ENCODE measurements at places on chromosomes 11 and 22.
A peak's percentile ranks its signal among the peaks of the same experiment; 100 is the strongest.

DNA sequence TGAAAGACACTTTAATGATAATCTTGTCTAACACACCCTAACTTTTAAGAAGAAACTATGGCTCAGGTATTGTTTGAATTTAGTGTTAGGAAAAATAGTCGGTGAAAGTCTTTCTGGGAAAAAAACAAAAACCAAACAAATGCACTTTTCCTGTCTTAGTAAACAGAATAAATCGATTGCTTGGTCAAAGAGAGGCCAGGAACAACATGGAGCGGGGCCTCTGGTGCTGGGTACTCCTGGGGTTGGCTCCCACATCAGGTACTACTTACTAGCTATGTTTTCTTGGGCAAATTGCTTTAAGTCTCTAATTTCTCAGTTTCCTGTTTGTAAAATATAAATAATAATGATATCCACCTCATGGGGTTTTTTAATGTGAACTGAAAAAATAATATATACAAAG lies 46.8 kb downstream of the NAV2 start:
- no peak for DNase-seq

DNA sequence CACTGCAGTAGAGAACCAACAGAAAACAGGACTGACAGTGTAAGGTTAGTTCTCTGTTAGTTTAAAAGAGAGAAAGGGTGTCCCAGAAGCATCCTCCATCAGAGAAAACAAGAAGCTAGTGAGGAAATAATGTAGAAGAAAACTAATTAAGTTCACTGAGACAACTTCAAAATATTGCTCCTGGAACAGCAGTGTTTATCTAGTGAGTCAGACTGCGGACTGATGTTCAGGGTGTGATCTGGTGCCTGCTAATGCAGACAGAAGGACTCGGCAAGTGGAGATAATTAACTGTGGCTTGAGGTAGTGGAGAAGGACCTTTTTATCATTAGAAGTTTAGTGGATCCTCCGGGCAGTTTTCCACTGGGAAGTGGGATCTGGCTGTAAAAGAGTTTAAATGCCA lies 55.4 kb downstream of the CDON start:
- DNase-seq, result no peak

GRCh38 chr11:74707602-74708510 lies 23.4 kb downstream of the CHRDL2 start:
- no peak for DNase-seq

- no peak for DNase-seq
Measured at GRCh38 chr11:27119396-27119795, 78.8 kb downstream of the BBOX1 start.

DNA sequence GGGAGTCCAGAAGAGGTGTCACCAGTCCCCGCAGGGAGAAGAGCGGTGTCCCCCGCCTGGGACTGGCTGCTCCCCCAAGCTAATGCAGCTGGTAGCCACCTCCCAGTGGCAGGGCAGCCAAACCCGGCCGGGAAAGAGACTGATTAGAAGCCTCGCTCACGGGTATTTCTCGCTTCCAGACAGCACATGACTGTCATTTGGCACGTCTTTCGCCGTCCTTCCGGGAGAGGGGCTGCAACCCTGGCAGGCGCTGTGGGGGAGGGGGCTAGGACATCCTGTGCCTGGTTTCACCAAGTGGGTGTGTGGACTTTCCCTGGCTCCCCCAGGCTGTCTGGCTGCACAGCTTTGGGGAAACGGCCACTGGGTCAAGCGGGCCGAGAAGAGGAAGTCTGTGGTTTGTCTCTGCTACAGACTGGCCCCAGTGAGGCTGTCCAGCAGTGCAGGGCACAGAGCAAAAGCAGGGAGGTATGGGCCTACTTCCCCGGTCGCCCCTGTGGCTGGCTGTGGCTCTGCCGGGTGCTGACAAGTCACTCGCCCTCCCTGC lies 3.8 kb downstream of the CD81 start:
- DNase-seq, result no peak

DNA sequence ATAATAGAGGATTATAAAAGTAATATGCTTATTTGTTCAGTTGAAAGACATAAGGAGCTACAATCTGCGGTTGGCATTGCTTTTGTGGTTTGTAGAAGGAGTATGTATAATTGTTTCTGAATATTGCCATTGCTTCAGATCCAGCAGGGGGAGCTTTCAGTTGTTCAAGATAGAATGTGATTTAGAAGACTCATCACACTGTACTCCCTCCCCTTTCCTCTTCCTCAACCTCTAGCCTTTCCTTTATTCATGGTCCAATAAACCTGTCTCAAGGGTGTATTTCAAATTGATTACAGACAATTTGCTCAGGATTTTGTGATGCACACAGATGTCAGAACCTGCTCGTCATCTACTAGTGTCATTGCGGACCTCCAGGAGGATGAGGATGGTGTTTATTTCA lies 9.8 kb downstream of the PRMT3 start:
- no peak for DNase-seq

- peak; percentile 38 for DNase-seq
Measured at GRCh38 chr11:72228844-72229231, 4.3 kb downstream of the INPPL1 start.

GRCh38 chr11:47340980-47341775 lies 11.3 kb downstream of the MYBPC3 start:
- DNase-seq, result no peak

DNA sequence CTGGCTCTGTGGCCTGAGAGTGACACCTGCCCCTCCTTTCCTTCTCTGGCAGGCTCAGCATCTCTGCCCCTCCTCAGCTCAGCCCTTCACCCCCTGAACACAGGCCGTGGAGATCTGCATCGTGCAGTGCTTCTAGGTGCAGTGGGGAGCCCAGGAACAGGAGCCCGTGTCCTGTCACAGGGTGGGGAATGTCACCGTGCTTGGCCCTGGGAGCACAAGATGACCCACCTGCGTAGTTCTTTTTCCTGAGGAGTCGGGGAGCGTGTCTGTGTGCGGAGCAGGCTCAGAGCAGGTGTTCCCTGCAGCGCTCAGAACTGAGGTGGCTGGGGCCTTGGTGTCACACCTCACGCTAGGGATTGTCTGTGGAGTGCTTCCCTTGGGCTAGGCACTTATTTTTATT lies 10.6 kb downstream of the TBC1D22A start:
- no peak for DNase-seq

DNA sequence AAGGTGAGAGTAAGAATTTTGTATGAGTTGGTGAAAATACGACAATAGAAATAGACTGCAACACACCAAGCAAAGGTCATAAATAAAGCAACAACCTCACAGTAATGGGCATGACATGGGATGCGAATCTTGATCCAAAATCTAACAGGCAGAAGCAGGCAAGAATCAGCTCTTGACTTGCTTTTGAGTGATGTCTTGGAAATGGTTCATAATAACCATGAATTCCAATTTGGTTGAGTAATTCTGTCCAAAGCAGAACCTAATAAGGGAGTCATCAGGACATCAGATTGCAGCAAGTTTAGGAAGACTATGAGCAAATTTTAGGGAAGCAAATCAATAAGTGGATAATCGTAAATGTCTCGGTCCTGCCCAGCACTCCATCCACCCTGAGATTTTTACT lies 224.0 kb upstream of the ISX start:
- no peak for DNase-seq

- no peak for DNase-seq
Measured at GRCh38 chr11:33214187-33214586, 43.0 kb upstream of the HIPK3 start.

DNA sequence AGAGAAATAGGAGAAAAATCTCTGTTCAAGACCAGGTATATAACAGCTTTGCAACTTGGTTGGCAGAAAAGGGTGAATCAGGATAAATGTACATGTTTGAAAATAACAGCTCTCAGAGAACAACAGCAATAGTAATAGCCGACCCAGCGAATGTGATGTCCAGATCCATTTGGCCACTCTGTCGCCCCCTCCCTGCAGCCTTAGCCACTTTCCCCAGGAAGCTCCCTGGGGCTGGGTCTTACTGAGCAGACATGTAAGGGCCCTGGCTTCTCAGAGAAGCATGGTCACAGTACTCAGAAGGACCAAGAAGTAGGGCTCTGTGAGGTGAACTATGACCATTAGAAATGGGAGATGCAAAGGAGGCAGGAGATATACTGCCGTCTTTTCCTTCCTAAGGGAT lies 154.1 kb upstream of the SNX19 start:
- no peak for DNase-seq

DNA sequence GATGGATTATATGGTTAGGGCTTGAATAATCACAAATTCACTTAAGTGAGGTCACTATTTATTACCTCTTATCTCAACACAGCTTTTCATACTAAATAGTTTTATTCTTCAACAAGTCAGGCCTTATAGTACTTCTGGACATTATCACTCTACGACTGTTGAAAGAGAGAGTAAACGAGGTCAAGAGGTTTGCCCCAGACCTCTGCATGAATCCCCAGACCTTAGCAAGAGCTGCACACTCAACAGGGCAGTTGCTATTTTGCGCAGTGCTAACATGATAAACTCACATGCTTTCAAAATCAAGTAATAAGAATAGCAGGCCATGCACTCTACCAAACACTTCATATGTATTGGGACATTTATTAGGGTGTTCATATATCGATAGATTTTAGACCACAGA lies 60.5 kb downstream of the DDI1 start:
- no peak for DNase-seq

GRCh38 chr11:126654886-126655806 lies 299.7 kb downstream of the ST3GAL4 start:
- no peak for DNase-seq

DNA sequence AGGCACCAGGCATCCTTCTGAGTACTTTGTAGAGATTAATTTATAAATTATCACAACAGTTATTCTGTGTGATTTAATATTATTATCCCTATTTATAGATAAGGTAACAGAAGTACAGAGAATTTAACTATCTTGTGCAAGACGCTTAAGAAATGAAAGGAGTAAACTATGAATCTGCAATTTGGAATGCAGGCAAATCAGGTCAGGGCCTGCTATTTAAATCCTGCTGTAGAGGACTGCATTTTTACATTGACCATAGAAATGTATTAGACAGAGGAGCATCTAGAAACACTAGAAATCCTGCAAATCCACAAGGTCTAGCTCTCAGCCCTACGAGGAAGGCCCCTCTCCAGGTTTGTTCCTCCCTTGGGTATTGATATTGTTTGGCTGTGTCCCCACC lies 336.2 kb downstream of the ETS1 start:
- DNase-seq, result no peak

- DNase-seq, result peak; percentile 88
Measured at GRCh38 chr22:38097557-38098409, 12.7 kb downstream of the BAIAP2L2 start.

GRCh38 chr11:75084883-75085282 lies 11.8 kb downstream of the OR2AT4 start:
- DNase-seq, result no peak

- peak; percentile 67 for DNase-seq
Measured at GRCh38 chr11:123166071-123166559, 28.9 kb downstream of the CLMP start.

GRCh38 chr22:22519591-22519990 lies 479 bp downstream of the ZNF280A start:
- DNase-seq, result peak; percentile 55

DNA sequence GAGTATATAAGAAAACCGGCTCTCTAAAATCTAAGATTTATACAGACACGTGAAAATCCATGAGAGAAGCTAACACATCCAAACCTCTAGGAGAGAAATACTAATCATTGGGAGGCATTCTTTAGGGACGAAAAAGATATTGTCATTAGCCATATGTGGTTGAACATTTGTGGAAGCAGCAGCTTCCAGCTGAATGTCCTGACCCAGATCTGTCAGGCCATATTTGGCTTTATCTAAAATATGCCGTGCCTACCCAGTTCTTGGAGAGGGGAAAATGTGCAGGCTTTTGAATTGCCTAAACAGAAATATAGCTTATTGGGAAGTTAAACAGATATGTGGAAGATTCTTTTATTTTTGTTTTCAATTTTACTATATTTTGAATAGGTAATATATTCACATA lies 6.4 kb downstream of the CCDC89 start:
- DNase-seq, result no peak

DNA sequence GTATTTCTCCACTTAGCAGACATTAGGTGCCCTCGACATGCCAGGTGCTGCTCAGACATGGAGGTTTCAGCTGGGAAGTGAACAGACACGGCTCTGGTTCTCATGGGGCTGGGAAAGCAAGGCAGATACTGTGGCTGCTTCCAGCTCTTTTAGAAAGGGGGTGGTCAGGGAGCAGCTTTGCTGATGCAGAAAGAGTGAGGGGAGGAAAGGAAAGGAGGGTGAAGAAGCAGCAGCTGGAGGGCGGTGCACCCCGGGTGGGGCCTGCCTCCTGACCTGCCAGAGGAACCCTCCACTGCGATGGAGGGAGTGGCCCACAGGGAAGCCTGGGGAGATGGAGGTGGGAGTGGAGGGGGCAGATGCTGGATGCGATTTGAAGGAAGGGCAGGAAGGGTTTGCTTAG lies 76.8 kb downstream of the MORC2 start:
- peak; percentile 43 for DNase-seq

DNA sequence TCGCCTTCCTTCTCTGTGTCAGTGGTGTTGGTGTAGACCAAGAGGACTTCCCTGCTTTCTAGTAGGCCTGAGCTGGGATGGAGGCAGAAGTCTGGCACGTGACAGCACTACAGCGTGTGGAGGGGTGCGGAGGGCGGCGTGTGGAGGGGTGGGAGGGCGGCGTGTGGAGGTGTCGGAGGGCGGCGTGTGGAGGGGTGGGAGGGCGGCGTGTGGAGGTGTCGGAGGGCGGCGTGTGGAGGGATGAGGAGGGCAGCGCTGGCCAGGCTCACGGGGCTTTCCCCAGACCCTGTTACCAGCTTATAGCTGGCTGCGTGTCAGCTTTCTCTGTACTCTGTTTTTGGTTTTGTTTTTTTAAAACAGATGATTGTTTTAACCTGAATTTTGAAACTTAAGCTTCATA lies 45.7 kb upstream of the CTTN start:
- no peak for DNase-seq

- no peak for DNase-seq
Measured at GRCh38 chr22:29517215-29517908, 36.2 kb downstream of the THOC5 start.

DNA sequence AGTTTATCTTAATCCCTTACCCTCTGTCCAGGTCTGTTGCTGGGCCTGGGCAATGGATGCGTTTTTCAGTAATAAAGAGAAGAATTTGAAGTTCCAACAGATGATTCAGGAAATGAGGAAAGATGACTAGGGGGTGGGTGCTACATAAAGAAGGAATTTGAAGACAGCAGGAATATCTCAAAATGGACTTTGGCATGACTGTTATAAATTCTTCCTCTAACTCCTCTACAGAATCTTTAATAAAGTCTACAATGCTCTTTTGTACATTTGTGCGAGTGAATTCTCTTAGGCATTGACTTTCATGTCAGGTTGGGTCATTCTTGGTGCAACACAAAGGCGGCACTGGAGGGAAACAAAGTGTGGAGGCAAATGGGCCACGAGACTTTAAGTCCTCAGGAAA lies 35.1 kb upstream of the PRSS23 start:
- DNase-seq, result no peak

DNA sequence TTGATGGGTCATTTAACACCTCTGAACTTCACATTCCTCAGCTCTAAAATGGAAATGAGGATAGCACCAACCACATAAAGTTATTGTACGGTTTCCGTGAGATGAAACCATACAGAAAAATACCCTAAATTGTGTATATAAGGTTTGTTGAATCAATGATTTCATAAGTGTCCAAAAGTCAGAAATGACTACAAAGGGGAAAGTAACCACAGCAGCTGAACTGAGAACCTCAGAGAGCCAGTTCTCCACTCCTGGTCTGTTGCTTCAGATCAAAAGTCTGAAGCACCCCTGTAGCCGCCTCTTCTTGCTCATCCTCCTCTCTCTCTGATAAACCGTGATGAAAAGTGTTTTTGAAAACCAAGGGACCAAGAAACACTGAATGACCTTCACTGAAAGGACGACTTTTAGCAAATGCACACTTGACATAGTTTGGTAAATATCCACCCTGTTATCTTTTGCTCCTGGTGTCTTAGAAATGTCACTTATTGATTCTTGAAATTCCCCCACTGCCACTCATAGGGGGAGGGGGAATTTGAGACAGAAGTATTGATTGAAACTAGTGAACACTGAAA lies 194.5 kb downstream of the NAV2 start:
- DNase-seq, result no peak
